Activated CD4-positive, alpha-beta T cell treated with anti-CD3 and anti-CD28 coated beads for 1 hour (primary cell): ENCODE measurements at places on chromosomes 6 and 20.

GRCh38 chr6:148818939-148819575 lies 72.2 kb downstream of the UST start:
- no peak for DNase-seq

GRCh38 chr6:106694343-106694742 lies 65.0 kb downstream of the QRSL1 start:
- DNase-seq = no peak

DNA sequence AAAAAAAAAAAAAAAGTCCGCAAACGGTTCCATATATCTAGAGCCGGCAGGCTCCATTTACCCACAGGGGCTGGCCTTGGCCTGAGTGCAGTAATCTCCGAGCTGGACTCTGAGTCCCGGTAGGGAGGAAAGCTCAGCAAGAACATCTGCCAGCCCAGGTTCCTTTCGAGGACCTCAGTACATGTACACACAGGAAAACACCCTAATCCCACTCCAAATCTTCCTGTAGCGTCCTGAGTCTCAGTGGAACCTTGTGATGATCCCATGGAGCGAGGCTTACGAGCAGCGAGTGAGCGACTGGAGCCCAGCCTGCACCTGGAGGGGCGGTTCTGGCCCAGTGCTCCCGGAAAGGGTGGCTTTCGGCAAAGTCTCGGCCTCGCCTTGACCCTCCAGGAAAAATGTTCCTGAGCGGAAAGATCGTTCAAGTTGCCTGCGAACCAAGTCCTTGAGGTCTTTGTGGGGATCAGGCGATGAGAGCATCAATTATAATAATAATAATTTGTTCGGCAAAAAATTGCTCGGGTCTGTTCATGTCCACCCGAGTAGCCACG lies 32.1 kb downstream of the PRSS16 start:
- DNase-seq = no peak

DNA sequence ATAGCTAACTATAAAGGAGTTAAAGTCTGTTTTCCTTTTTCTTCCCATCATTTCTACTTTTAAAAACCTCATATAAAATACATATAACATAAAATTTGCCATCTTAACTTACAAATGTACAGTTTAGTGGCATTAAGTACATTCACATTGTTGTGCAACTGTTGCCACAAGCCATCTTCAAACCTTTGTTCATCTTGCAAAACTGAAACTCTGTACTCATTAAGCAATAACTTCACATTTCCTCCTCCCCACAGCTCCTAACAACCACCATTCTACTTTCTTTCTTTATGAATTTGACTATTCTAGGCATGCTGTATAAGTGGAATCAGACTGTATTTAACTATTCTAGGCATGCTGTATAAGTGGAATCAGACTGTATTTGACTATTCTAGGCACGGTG lies 4.5 kb downstream of the CCDC170 start:
- DNase-seq = no peak

GRCh38 chr20:58790454-58790853 lies 60.2 kb downstream of the GNAS-AS1 start:
- DNase-seq = no peak

DNA sequence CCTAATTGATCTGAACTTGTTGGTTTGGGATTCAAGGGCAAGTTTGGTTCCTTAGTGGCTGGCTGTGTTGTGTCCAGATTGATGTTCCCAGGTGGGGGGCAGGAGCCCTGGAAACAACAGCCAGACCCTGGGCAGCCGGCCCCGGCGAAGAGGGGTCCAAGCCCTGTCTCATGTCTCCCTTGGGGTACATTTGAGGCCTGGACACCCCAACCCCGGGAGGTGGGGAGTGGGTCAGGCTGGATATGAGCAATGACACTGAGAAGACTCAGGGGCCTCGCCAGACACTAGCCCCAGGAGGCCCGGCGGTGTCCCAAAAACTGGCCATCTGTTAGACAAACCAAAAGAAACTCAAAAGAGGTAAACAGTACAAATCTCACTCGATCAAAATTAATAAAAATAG lies 79.6 kb downstream of the YTHDF1 start:
- DNase-seq = no peak

GRCh38 chr6:154399097-154399496 lies 42.5 kb upstream of the IPCEF1 start:
- DNase-seq = no peak

- DNase-seq = no peak
These were observed 84.5 kb downstream of the SGK1 start for GRCh38 chr6:134233180-134233955.

DNA sequence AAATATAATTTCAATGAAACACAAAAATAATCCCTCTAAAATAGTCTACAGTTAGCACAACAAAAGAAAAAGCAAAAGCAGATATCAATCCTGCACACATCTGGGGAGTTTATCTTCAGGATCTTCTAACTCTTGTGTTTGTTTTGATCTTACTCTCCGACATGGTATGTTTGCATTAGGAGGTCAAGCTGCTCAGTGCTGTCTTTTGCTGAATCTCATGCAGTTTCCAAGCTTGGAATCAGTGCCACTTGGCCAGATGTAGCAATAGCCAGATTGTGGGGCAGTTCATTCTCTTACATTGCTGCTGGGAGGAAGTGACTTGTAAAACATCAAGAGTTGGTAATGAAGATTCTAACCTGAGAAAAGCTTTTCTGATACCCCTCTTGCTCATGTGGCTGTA lies 29.5 kb downstream of the RIOK1 start:
- DNase-seq = no peak

DNA sequence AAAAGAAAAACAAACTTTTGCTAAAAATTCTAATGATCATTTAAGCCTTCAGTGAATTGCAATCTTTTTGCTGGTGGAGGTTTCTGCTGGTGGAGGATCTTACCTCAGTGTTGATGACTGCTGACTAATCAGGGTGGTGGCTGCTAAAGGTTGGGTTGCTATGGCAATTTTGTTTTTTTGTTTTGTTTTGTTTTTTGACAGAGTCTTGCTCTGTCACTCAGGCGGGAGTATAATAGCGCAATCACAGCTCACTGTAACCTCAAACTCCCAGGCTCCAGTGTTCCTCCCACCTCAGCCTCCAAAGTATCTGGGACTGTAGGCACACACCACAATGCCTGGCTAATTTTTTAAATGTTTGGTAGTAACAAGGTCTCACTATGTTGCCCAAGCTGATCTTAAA lies 94.7 kb downstream of the ANKRD6 start:
- DNase-seq = no peak

GRCh38 chr6:35354361-35355135 lies 12.2 kb downstream of the PPARD start:
- DNase-seq = no peak

DNA sequence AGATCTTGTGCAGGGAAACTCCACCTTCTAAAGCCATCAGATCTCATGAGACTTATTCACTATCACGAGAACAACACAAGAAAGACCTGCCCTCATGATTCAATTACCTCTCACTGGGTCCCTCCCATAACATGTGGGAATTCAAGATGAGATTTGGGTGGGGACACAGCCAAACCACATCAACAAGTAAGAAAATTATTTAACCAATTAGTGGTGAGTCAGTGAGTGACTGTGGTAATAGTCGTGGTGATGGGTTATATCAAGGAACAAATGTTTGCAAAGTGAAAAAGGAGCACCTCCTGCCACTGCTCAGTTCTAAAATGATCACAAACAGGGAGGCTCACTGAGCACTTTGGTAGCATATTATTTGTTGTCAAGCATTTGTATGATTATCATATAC lies 20.6 kb downstream of the EPM2A start:
- DNase-seq = no peak

GRCh38 chr6:158142789-158143188 lies 25.3 kb downstream of the SERAC1 start:
- no peak for DNase-seq

- DNase-seq = no peak
These were observed 103.5 kb downstream of the DACT2 start for GRCh38 chr6:168216117-168216516.

DNA sequence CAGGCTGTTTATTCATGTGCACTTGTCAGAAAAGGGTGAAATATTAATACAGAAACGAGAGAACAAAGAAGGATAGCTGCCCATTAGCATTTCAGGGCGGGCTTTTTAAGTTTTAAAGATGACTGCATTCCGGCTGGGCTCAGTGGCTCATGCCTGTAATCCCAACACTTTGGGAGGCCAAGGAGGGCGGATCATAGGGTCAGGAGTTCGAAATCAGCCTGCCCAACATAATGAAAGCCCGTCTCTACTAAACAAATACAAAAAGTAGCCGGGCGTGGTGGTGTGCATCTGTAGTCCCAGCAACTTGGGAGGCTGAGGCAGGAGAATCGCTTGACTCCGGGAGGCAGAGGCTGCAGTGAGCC lies 130.5 kb downstream of the HFE start:
- no peak for DNase-seq

DNA sequence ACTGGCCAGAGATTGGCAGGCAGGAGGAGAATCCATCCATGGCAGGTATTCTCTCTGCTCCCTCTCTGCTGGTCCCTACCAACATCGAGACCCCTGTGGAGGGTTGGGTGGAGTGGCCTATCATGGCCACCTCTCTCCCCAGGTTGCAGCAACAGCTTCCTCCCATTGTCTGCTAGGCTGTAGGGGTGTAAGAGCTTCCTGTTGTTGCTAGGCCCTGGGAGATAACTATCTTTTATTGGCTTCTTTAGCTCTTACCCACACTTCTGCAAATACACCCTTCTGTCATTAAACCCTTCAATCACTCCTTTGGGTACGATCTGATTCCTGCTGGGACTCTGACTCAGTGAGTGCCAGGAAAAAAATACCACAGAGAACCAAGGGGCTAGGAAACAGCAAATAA lies 66.6 kb upstream of the FAM184A start:
- DNase-seq = no peak

GRCh38 chr20:14644306-14645097 lies 307.1 kb upstream of the FLRT3 start:
- DNase-seq = no peak

DNA sequence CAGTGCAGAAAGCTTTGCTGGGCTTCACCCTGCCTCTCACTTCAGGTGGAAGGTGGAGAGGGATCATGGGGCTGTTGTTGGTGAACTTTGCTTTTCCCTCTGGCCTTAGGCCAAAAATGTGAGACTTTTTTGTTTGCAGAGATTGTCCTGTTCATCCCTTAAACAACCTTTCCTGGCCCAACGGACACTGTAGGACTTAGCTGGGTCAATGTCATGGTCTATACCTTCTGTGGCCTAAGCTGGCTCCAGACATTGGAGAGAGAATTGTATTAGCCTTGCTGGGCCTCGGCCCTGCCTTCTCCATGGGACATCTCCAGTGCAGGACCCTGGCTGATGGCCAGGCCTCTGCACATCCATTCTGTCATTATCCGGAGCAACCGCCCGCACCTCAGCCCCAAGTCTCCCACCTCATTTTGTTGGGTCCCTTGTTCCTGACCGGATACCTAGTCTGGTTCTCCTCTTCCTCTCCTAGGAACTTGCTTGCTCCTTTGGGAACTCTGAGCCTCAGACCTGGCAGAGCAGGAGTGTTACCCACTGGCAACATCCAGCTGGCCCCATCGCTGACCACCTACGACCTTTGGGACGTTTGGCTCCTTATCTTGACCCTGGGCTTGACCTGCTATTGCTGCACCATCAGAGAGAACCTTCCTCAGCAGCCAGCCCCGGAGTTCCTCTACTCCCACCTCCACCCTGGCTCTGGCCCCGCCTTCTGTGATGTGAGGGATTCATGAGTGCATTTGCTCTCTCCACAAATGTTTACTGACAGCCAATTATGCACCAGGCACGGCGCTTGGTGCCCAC lies 128.2 kb downstream of the BANF2 start:
- DNase-seq = no peak

DNA sequence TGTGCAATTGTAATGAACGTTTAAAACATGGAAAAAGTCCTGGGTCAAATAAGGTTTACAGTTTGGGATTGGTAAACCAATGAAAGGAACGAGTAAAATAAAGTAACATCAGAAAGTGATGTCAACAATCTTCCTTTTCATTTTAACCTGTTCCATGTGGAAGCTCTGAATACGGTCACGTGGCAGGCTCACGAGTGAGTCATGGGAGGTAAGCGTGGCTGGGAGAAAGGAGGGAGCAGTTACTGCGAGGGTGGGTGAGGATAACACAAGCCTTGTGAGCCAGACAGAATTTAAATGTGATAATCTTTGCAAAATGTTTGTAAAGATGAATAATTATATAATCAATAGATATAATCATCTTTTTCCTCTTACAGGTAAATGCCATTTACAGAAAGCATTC lies 171.3 kb upstream of the HDAC2 start:
- DNase-seq = no peak

DNA sequence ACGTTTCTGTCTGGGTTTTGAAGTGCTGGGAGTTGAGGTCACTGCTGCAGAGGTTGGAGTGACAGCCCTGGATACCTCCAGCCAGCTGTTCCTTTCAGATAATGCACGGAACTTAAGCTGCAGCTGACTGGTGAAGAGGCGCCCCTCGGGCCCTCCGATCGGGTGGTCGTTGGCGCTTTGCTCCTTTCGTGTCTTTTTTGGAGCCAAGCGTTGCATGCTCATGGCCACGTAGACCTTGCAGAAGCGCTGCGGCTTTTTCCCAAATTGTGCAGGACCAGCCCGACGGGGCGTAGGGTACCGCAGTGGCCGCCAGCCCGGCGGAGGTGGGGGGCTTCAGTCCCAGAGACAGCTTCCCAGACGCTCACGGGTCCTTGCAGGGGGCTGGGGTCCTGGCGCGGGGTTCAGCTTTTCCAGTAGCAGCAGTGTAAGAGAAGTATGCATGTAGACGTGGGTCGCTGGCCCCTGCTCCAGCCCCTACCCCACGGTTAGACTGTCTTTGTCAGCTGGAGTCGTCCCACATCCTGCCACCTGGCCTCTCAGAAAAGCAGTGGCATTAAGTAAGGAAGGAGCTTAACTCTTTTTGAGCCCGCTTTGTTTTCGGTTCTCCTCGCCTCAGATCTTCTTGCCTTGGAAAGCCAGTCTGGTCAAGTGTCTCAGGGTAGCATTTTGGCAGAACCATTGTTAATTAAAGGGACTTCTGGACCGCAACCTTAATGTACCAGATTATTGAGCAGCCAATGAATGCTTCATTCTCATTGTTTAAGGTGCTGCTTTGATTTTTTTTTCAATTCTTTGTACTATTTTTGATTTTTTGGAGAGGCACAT lies 838 bp downstream of the TNFAIP3 start:
- no peak for DNase-seq

- no peak for DNase-seq
These were observed 54.7 kb downstream of the NDUFAF5 start for GRCh38 chr20:13839421-13840092.

DNA sequence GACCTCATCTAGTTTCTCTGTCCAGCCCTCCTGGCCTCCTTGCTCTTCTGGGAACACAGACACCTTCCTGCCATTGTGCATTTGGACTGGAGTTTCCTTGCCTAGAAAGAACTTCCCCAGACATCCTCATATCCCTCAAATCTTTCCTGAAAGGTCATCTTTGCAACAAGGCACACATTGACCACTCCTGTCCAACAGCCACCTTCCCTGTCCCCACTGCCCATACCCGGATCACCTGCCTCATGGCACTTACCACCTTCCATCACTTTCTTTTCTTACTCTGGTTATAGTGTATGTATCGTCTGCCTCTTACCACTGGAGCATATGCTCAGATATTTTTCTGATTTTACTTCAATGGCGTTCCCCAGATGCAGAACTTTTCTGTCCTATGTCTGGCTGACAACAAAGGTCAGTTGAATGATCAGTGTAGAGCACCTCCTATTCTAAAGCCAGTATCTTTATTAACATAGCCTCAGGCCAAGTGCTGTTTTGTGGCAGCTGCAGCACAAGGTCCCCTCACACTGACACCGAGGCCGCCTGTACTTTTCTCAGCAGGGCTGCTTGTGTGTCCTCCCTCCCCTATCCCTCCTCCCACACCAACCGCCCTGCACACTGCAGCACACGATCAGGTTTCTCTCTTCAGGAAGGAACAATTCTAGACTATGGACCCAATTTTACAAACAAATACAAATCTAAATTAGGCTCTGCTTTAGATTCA lies 4.1 kb downstream of the HLA-C start:
- DNase-seq = no peak
